ENCODE measurements at places on chromosomes 1 and 21. TPM values are rescaled to one million over a fixed set of nuclear protein-coding genes. Genes with fewer than 3 reads are reported as not detected.

GRCh38 chr1:225113265-225113664 is 183.8 kb downstream of the DNAH14 start:
- DNase-seq, result no peak
- no peaks in the 10 kb centered on the region for H3K27me3 ChIP-seq
- no peak overlapping the region for H3K27ac ChIP-seq
- H3K4me1 ChIP-seq, result no peaks in the 10 kb centered on the region

DNA sequence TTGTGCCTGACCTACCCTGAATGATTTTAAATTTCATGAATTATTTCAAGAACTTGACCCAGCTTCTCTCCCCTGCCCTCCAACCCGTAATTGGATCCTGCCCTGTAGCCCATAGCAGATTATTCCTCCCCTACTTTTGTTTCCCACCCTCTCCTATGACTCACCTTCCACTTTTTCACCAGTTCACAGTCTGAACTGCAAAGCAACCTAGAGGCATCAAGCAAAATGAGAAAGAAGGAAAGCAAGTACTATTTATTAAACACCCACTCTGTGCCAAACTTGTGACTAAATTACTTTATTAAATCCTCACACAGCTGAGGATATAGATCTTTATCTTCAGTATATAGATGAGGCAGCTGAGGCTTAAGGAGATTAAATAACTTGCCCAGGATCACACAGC is 20.7 kb upstream of the IKBKE start:
- H3K4me3 ChIP-seq, result no peak overlapping the region
- peaks cover 32% of the 10 kb centered on the region for H3K36me3 ChIP-seq
- no peak overlapping the region for H3K27ac ChIP-seq
- DNase-seq, result no peak
- H3K4me1 ChIP-seq, result peaks cover 24% of the 10 kb centered on the region

GRCh38 chr1:90919190-90919719 is 102.6 kb downstream of the ZNF644 start:
- H3K27me3 ChIP-seq, result no peaks in the 10 kb centered on the region
- no peak overlapping the region for H3K4me3 ChIP-seq
- no peak overlapping the region for H3K27ac ChIP-seq
- peaks cover 51% of the 10 kb centered on the region for H3K4me1 ChIP-seq
- no peak for DNase-seq
- H3K36me3 ChIP-seq, result no peaks in the 10 kb centered on the region

The CGN gene
- total RNA-seq, result 13.0 TPM

Measured in vagina (tissue), 2 donors.